CD4-positive, CD25-positive, alpha-beta regulatory T cell (primary cell): ENCODE measurements at places on chromosomes 13 and 19.

DNA sequence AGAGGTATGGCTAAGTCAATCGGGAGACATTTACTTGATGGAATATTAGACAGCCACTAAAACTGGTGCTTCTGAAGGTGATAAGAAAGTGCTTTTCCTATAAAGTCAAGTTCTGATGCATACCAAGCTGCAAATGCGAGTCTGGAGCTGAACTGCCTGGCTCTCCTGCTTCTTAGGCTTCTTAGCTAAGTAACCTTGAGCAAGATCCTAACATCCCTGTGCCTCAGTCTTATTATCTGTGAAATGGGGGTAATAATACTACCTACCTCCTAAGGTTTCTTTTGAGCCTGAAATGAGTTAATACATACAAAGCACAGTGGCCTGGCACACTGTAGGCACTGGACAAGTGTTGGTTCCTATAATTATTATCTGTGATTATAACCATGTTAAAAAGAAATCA is 64.5 kb downstream of the ZIC5 start:
- no peak for DNase-seq

- DNase-seq, result peak; percentile 16
Observed at GRCh38 chr13:32585550-32586079, 637 bp upstream of the PDS5B start.

- DNase-seq, result no peak
Observed at GRCh38 chr19:49639401-49640112, 386 bp downstream of the RRAS start.

GRCh38 chr19:4847190-4847973 is 15.9 kb upstream of the TICAM1 start:
- DNase-seq, result no peak

DNA sequence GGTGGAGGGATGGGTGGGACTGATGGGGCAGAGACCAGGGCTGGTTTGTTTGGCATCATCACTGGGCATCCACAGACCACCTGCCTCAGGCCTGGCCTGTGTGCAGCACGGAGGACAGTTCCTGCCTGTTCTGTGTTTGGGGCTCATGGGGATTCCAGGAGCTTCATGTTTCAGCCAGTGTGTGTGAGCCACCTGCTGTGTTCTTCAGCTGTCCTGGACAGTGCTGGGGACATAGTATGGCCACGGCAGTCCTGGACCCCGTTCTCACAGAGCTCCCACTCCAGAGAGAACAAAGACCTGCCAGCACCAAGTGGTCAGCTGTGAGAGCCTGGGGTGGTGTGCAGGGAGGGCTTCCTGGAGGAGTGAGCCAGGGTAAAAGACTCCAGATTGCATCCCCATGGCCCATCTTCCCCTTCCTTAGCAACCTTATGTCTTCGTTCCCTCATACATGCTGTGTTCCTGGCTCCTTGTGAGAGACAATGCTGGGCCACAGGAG is 2.0 kb upstream of the CCDC97 start:
- DNase-seq, result no peak

DNA sequence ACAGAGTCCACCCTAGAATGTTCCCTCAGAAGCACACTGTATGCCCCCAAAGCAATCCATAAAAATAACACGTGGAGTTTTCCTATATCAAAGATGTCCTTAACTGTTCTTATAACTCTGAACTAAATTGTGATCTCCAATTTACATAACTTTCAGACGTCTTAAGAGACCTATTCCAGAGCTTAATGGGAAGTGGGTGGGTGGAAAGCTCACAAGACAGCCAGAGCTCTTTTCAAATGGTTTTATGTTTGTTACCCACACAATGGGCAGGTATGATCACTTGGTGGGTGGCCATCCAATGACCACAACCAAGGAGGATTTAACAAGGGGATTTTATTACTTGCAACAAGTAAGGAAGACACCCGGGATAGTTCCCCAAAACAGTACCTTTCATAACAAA is 81.7 kb downstream of the LRRC63 start:
- DNase-seq, result no peak

- no peak for DNase-seq
Observed at GRCh38 chr13:51834581-51835171, 10.3 kb downstream of the TMEM272 start.

GRCh38 chr19:33255781-33256180 is 30.1 kb upstream of the SLC7A10 start:
- no peak for DNase-seq

DNA sequence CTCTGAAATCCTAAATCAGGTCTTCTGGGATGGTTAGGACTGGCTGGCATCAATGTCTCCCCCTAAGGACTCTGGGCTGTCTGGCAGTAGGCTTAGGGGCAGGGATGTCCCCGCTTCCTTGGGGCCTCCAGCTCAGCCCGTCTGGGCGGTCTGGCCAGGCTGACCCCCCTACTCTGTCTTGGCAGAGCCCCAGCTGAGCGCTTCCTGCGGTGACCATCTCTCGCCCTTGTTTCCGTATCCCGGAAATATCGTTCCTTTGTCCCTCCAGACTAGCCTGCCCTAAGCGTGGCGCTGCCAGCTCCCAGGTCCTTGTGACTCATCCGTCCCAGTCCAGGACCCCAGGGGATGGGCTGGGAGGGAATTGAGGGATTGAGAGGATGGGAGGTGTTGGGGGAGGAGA is 11.3 kb downstream of the GTPBP3 start:
- no peak for DNase-seq

- no peak for DNase-seq
Observed at GRCh38 chr13:41701676-41702075, 244.3 kb downstream of the RGCC start.

- no peak for DNase-seq
Observed at GRCh38 chr19:39254531-39255345, 6.1 kb upstream of the IFNL4 start.

- DNase-seq, result no peak
Observed at GRCh38 chr13:113506025-113506685, 15.6 kb upstream of the DCUN1D2 start.
